ENCODE measurements at places on chromosomes 4 and X.

DNA sequence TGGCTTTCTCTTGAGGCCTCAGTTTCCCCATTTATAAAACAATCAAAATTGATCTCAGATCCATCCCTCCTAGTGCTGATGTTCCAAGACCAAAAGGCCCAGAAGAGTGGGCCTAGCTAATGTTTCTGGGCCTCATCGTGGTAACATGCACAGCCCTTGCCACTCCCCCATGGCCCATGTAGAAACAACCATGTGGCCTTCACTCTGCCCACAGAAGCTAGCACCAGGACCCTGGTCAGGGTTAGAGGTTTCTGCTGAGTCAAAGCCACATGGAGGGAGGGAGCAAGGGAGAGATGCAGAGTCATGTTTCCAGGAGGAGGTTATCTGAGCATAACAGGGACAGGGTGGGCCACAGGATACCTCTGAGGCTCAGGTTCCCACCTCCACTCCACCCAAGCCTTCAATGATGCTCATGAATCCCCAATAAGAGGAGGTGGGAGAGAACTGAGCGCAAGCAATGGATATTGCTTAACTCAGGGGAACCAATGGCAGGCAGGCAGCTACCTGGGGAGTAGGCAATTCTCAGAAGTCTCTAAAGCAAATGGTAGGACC lies 16.9 kb downstream of the OTUD5 start:
- no peak for DNase-seq

GRCh38 chrX:65679071-65679540 lies 11.7 kb downstream of the MSN start:
- no peak for DNase-seq

DNA sequence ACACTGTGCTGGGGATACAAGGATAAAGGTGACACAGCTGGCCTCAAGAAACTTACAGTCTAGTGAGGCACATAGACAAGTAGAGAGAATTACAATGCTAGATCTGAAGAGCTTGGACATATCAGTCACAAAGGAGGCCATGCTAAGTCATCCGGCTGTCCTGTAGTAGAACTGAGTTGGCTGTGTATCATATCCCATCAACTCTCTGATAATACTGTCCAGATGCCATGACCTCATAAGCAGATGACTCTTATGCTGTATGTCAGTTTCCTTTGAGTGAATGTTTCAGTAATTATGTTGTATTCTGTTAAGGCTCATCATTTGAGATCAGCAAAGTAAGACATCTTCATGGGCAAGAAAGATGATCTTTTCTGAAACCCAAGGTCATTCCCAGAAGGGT lies 442.9 kb downstream of the MID1IP1 start:
- no peak for DNase-seq

DNA sequence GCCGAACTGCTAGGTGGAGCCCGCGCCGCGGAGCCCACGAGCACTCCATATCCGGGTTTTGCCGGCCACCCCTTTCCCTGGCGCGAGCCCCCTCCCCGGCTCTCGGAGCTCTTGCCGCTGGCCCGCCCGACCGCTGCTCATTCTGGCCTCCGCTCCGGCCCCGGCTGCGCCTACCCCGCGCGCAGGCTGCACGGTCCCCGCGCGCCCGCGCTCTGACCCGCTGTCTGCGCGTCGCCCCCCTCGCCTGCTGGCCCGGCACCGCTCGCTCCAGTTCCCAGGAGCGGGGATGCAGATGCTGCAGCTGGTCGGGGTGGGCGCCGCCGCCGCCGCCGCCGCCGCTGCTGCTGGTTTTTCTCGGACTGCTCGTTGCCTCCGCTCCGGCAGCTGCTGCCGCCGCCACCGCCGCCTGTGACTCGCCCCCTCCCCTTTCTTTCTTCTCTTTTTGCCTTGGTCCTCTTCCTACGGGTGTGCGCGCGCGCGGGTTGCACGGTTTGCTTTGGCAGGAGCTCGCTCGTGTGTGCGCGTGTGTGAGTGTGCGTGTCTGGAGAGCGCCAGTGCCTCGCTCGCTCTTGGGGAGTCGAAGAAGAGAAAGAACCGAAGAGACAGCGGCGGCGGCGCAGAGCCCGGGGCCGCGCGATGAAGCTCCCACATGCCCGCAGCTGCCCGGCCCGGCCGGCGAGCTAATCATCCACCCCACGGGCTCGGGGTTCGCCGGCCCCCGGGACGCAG lies at the start of gene ADGRL3:
Gene ADGRL3 (plus strand): TSS at position 140 of the 729 bp plus-strand sequence.
- DNase-seq, result no peak

DNA sequence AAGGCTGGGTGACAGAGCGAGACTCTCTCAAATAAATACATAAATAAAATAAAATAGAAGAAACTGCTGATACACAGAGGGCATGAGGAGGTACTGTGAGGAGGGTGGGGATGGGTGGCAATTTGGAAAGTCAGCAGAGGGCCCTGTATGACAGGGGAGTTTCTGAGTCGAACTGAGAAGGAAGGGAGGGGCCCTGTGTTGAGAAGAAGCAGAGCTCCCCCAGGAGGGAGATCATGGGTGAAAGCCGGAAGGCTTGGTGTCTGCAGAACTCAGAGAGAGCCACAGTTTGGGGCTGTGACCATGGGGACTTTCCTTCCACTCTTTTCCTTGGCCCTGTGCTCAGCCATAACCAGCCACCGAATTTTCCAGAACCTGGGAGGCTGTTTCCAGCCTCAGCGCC lies 24.8 kb upstream of the AFAP1 start:
- DNase-seq, result no peak

- no peak for DNase-seq
These were observed 13.1 kb upstream of the KIAA0232 start for GRCh38 chr4:6769233-6769988.

DNA sequence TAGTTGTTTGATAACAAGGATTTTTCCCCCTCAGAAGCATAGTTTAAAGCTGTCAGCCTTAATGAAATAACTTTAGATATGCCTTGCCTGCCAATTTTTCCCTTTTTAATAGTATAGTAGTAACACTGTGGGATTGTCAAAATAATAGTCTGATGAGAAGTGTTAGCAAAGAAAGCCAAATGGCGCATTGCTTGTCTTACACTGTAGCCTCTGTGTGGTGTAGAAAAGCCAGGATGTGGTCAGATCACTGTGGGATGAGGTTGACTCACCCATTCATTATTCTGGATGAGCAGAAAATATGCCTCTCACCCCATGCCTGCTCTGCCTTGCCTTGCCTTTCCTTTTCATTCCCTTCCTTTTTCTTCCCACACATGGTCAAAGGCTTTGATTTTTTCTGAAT lies 257.8 kb upstream of the NRK start:
- no peak for DNase-seq

GRCh38 chrX:74534569-74535038 lies 79.8 kb downstream of the RLIM start:
- no peak for DNase-seq

DNA sequence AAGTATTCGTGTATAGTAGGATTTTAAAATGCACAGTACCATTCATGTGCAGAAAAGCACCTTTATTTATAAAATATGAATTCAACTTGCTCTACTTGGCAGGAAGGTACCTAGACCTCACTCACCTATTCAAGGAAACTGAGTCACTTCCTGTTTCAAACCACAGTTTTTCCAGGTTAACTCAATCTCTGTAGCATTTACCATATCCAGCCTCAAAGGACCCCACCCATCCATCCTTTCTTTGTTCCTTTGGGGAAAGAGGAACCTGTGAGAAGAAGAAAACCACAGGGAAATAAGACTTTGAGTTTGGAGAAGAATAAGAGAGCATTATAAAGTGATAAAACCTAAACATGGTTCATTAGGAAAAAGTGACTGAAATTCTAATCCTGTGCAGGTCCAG lies 250.7 kb downstream of the CBR4 start:
- DNase-seq, result no peak

DNA sequence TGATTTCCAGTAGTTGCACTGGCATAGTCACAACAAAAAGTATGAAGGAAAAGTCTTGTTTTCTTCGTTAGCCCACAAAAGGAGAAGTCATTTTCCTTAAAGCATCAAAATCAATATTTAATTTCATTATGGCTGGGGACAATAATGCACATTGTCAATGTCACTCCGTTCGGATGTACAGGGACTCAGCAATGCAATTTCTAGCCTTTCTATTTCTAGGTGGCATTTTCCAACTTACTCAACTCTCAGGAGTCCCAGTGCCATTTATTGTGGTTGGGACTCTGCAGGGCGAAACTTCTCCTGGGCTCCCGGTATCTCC lies 99.6 kb downstream of the CEP135 start:
- no peak for DNase-seq

DNA sequence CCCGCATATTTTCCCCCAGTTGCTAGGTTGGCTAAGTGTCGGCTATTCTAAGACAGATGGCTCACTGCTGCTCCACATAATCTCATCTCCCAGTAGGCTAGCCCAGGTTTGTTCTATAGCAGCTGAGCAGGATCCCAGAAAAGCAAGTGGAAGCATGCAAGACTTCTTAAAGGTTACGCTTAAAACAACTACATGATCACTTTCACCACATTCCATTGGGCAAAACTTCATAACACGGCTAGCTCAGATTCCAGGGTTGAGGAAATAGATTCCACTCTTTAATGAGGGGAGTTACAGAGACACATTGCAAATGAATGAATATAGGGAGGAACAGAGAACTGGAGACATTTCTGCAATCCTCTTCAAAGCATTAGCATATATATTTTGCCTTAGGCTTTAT lies 12.9 kb upstream of the RAB33B start:
- no peak for DNase-seq

DNA sequence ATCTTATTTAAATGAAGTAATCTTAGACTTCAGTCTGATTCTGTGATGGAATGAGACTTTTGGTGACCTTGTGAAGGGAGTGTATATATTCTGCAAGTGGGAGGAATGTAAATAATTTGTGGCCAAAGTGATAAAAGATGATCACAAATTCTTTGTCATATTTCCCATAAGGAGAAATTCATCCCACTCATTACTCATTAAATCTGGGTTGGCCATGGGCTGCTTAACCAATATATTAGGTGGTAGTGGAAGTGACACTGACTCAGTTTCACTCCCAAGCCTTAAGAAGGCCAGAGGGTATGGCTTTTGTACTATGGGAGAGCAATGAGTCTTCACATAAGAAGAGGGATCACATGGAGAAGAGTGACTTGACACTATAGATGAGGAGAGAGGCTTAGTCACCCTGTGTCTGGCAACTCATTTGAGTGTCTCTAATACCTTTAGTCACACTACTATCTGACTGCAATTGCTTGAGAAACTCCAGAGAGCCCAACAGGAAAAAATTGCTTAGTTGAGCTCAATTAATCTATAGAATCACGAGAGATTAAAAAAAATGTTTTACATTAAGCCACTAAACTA lies 408.2 kb upstream of the PITX2 start:
- DNase-seq, result no peak

DNA sequence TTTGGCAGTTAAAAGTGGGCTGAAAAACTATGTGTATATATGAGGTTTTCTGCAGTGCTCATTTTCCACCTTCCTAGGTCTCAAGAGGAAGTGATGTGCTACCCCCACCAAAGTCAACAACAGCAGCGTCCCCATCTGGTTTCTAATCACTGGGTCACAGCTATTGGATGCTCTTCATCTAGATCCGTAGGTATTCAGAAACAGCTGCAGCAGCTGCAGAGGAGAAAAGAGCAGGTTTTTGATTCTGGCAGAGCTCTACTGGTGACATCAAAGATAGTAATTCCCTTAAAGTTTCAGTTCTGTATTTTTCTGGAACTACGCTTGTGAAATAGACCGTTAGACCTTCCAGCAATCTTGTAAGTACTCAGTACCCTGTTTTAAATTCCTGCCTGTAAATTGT lies 5.8 kb upstream of the GUCY2F start:
- DNase-seq, result no peak

DNA sequence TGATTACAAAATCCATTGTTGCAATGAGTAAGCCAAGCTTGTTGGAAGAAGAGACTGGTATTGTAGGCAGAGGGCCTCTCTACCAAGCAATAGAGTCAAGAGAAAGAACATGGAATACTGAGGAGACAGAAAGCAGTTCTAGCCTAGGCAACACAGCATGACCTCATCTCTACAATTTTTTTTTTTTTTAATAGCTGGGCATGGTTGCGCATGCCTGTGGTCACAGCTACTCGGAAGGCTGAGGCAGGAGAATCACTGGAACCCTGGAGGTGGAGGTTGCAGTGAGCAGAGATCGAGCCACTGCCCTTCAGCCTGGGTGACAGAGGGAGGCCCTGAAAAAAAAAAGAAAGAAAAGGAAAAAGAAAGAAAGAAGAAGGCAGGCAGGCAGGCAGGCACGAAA lies 11.7 kb upstream of the ZBTB33 start:
- DNase-seq, result no peak

DNA sequence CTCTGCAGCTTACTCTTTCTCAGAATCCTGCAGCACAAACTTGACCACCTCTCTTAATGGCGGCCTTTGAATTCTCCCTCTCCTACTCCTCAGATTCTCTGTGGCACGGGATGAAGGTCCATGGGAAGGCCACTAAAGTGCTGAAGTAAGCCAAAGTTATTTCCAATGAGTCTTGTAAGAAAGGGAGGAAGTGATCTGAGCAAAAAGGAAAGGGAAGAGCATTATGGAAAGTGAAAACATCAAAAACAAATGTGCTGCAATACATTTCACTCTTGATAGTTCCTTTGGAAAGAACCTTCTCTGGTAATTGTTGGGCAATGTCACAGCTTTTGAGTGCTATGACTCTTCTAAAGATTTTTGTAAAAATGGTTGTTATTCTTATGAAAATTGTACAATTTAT lies 54.3 kb upstream of the CAMK2D start:
- no peak for DNase-seq

DNA sequence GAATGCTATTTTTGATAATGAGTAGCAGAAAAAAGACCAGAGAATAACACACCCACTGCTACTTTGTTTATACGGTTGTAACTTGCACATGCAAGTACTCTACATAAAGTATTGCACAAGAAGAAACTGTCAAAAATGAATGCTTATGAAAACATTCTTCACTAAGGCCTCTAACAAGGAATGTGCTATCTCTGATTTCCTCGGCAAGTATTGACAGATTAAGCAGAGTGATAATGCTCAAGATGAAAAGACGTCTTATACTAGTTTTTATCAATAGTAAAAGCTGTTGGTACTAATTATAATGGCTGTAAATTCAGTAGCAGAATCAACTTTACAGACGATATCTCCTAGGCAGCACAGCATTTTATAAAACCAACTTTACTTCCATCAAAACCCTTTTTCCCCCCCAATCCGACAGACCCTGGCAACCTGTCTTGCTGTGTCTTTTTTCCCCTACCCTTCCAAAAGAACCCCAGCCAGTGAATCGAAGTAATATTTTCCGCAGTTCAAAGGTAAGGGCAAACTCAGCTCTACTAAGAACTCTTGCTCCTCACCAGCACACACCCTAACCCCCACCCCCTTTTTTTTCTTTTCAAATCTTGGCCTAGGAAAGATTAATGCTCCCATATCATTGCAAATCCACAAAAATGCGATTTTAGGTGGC lies 1.5 kb downstream of the FRYL start:
- no peak for DNase-seq

GRCh38 chr4:108042927-108043326 lies 53.2 kb downstream of the HADH start:
- DNase-seq, result no peak

GRCh38 chrX:7068939-7069367 lies 78.6 kb upstream of the STS start:
- no peak for DNase-seq

- DNase-seq, result no peak
These were observed 18.8 kb downstream of the MSN start for GRCh38 chrX:65686236-65686635.

- DNase-seq, result no peak
These were observed 58.2 kb upstream of the ZNF157 start for GRCh38 chrX:47311932-47312774.

GRCh38 chrX:119753001-119753400 lies 5.4 kb upstream of the SOWAHD start:
- DNase-seq, result no peak
